ENCODE measurements at places on chromosomes 3 and 15. TPM values are rescaled to one million over a fixed set of nuclear protein-coding genes. Genes with fewer than 3 reads are reported as not detected.

DNA sequence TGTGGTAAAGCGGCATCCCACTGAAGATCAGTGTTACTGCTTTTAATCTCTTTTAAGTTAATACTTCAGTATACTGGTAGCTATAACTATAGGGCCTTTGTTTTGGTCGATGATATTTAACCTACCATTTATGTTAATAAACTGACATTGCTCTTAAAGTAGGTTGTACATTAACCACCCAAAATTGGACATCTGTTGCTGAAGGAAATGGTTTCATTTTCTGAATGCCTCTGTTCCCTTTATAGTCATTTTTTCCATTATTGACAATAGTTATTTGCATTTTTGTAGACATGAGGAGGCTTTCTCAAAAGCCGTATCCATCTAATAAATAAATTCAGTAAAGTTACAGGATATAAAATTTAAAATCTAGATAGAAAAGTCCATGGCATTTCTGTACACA is 252.4 kb upstream of the UBE2E1 start:
- H3K4me3 ChIP-seq: no peak overlapping the region
- H3K27me3 ChIP-seq: no peaks in the 10 kb centered on the region
- H3K27ac ChIP-seq: no peak overlapping the region
- no peak for DNase-seq

DNA sequence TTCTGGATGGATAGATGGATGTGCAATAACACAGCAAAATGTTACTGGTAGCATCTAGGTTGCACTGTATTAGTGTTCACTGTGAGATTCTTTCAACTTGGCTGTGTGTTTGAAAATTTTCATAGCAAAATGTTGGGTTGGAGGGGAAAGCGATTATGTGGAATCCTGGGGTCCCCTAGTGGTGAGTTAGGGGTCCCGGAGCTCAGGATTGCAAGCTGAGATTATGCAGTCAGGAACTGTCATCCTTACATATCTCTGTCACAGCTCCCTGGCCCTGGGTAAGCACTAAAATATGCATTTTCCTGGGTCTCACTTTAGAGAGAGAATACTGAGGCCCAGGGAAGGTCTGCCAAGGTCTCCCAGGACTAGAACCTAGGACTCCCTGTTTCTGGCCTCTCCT is 77.2 kb downstream of the CEMIP start:
- no peaks in the 10 kb centered on the region for H3K36me3 ChIP-seq
- H3K4me1 ChIP-seq: no peaks in the 10 kb centered on the region
- no peaks in the 10 kb centered on the region for H3K27me3 ChIP-seq
- no peak overlapping the region for H3K4me3 ChIP-seq
- no peak overlapping the region for H3K27ac ChIP-seq

DNA sequence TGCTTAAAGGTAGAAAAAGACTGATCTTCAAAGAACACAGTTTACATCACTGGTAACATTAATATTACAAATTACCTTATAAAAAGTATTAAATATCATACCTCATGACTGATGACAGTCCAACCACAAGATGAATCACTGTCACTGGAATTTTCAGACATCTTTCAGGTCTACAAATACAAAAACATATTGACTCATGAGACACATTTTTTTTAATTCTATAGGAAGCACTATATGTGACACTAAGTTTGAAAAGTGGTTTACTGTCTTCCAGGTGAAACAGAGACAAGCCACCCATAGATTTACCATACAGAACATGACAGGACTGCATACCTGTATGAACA is 18.9 kb downstream of the CCPG1 start:
- no peaks in the 10 kb centered on the region for H3K4me1 ChIP-seq
- H3K36me3 ChIP-seq: no peaks in the 10 kb centered on the region
- H3K27ac ChIP-seq: no peak overlapping the region
- no peaks in the 10 kb centered on the region for H3K27me3 ChIP-seq
- no peak overlapping the region for H3K4me3 ChIP-seq

DNA sequence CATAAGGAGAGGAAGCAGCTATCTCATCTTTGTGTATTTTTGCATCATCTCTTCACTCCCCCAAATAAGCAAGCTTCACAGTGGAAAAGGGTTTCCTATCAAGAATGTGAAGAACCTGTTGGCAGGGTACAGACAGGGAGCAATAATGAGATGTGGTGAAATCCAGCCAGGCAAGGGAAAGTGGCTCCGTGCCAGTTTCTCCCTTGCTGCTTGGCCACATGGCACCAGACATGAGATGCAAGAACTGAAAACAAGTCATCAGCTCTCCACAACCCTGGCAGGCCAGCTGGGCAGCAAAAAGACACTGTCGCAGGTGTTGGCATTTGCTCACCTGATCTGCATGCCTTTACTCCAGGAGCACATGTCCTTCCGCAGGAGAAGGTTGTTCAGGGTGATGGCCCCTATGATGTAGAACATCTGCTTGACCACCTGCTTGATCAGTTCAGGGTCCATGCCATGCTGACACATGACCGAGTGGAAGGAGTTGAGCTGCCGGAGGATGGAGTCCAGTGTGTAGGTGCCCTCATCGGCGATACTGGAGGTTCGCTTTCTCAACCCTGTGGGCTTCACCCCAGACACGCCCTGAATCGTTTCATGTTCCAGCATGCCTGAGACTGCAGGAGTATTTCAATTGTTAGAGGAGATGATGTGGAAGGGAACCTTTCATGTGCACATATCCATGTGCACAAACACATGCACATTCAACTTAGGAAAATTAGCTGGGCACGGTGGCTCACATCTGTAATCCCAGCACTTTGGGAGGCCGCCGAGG is 23.3 kb upstream of the MYO5C start:
- no peak overlapping the region for H3K27ac ChIP-seq
- no peak for DNase-seq
- H3K4me3 ChIP-seq: no peak overlapping the region
- no peaks in the 10 kb centered on the region for H3K4me1 ChIP-seq

The RETNLB gene
- total RNA-seq: not detected

The JAGN1 gene
- 56.3 TPM for total RNA-seq

The SERPINI2 gene
- not detected for total RNA-seq

The CLDN16 gene
- 0.61 TPM for total RNA-seq

The XCR1 gene
- total RNA-seq: 0.18 TPM
